ENCODE measurements at places on chromosomes 7 and 10. TPM values are rescaled to one million over a fixed set of nuclear protein-coding genes. Genes with fewer than 3 reads are reported as not detected.

The AKR1C4 gene
- total RNA-seq: not detected

The RNF32 gene
- 0.97 TPM for total RNA-seq

The PDGFA gene
- 0.23 TPM for total RNA-seq

The STK31 gene
- 0.48 TPM for total RNA-seq

The NUDT13 gene
- 2.8 TPM for total RNA-seq

The PKD2L1 gene
- not detected for total RNA-seq

The CCDC172 gene
- total RNA-seq: not detected

The ELN gene
- total RNA-seq: not detected

Data from activated naive CD8-positive, alpha-beta T cell treated with anti-CD3 and anti-CD28 coated beads, Interleukin-2, amount 10 ng/mL, durations not matched to agents 7 days and 5 days (primary cell).